ENCODE measurements at places on chromosomes 6 and 20.

DNA sequence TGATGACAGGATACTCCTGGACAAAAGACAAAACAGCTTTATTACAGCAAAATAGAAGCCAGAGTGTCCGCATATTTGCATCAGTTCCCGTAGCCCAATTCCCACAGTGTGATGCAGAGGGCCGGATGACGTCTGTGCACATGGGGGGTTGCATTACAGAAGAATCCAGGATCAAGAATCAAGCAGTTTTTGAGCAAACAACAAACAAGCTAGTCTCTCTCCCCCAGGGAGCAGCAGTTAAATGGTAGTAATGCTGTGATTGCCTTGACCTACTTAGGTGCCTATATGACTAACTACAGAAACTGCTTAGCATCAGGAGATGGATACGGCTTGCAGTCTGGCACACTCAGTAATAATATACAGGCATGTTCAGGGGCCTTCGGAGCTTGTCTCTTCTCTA lies 3.2 kb upstream of the SDHAF4 start:
- peak; percentile 35 for DNase-seq

GRCh38 chr20:36631646-36632045 lies 14.3 kb downstream of the SLA2 start:
- peak; percentile 21 for DNase-seq

GRCh38 chr6:408599-409102 lies 17.1 kb downstream of the IRF4 start:
- peak; percentile 32 for DNase-seq

GRCh38 chr6:101760843-101761621 lies 367.5 kb downstream of the GRIK2 start:
- DNase-seq = peak; percentile 96

GRCh38 chr6:36111526-36111925 lies 18.8 kb upstream of the MAPK13 start:
- DNase-seq = no peak

DNA sequence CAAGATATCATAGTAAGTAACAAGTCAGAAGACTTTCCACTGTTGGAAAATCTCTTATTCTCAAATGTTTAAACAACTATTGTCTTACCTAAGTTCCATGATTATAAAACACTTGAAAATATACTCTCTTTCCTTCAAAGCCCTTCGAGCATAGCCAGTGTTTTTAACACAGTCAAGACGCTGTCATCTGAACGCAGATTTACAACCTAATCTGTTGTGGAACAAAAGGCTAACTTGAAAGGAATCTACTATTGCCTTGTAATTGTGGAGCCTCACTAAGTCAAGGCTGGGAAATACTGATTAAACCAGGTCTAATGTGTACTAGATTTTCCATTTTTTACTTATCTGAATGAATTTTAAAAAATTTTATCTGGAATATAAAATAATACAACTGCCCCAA lies 205.8 kb downstream of the TRDN start:
- no peak for DNase-seq

- DNase-seq = peak; percentile 33
These were observed 101.6 kb downstream of the IBTK start for GRCh38 chr6:82145926-82146452.

- DNase-seq = peak; percentile 52
These were observed 2.1 kb downstream of the SOBP start for GRCh38 chr6:107491760-107492660.

GRCh38 chr6:104325341-104326172 lies 534.2 kb downstream of the HACE1 start:
- peak; percentile 22 for DNase-seq

- no peak for DNase-seq
These were observed 171.1 kb downstream of the KIF6 start for GRCh38 chr6:39553860-39554802.

GRCh38 chr20:51688600-51689244 lies 79.5 kb downstream of the ATP9A start:
- no peak for DNase-seq

GRCh38 chr6:31657406-31658157 lies 1.9 kb downstream of the APOM start:
- DNase-seq = no peak

DNA sequence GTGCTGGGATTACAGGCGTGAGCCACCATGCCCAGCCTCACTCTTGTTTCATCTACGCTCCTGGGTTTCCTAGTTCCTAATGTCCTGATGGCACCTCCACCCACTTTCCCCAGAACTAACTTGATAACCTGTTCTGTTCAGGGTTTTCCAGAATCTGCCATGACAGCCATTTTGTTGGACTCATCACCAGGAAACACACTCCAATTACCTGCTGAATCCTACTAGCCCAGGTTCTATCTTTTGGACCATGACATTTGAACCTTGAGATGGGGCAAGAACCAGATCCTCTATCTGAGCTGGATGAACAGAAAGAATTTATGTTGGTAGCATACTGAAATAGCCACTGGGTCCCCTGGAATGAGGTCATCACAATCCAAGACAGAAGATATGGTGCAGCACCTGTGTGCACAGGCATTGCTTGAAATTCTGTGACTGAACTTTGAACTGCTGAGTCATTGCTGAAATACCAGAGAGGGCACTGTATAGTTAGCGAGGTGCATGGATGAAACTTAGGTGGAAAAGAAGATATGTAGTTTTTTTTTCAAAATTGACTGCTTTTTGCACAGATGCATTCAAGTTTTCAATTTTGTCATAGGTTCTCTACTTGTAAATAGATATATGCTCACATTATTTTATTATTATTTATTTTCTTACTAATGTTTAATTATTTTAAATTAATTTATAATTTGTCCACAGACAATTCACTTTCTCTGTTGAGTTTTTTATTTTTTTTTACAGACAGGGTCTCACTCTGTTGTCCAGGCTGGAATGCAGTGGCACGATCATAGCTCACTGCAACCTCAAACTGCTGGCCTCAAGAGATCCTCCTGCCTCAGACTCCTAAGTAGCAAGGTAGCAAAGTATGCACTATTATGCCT lies 42.8 kb upstream of the TASP1 start:
- no peak for DNase-seq

DNA sequence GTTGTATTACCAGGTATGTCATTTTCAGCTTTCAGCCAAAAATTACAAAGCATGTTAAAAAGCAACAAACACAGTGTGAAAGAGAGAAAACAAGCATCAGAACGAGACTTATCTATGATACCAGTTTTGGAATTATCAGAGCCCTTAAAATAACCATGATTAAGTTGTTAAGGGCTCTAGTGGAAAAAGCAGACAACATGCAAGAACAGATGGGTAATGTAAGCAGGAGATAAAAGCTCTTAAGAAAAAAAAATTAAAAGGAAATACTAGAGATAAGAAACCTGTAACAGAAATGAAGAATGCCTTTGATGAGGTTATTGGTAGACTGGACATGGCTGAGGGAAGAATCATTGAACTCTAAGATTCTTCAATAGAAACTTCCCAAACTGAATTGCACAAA lies 127.5 kb upstream of the SCGN start:
- DNase-seq = no peak

DNA sequence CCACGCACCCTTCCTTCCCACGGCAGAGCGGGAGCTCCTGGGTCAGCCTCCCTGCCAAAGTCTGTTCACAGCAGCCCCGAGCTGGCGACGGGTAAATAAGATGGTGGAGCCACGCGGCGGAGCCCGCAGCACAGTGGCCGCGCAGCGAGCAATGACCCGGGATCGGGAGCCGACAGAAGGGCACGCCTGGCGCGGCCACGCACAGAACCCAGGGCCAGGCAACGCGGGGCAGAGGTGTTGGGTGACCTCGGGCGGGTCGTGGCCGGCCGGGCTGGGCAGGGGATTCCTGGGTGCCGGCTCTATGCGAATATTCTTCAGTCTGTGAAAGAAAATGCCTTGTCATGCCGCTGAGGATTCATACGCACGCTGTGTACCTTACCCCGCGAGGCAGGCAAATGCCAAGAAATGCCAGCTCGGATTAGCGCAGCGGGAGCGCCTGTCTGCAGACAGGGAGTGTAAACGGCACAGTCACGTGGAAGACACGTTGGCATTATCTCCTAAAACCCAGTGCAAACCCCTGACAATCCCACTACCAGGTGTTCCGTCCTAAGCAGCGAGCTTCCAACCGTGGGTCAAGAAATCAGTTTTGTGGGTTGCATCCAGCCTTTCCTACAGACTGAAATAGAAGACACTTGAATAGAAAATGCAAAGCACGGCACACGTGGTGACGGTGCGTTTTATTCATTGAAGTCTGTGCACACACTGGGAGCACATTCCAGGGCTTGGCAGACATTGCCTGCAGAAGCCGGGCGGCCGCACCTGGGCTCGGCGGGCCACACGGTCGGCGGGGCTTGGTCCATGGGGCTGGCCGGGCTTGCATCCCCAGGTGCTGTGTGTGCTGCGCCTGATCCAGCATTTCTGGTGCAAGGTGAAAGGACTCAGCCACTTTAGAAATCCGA lies 18.3 kb downstream of the CHRNA4 start:
- no peak for DNase-seq

DNA sequence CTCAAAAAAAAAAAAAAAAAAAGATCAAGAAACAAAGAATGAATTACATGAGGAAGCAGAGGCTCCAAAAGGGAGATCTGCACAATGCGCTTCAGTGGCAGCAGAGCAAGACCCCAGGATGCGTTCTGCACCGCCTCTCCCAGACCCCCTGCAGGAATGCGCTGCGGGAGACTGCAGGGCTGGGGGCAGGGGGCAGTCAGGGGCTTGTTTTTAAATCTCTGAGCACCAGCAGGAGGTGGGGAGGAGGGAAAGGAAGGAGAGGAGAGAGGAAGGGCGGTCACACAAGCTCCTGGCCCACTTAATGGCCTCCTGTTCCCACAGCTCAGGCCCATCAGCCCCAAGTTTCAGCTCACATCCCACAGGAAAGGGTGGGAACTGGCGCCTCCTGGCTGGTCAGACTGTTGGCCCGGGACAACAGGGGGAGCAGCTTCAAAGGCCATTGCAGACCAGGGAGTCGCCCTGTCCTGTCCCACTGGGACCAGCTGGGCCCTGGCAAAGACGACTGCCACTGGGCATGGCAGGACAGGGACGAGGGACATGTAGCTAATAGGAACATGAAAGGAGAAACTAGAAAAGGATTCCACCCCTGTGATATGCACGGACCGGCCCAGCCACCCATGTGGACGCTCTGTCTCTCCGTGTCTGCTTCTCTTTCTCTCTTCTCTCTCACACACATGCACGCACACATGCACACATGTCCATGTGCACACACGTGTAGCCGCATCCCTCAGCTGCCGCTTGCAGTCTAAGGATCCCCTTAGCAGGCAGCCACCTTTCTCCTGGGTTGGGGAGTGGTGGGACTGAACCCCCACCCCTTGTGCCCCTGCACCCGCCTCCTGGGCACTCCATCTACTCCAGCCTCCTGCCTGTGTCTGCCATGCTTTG lies 34.7 kb downstream of the TFEB start:
- DNase-seq = no peak

- peak; percentile 47 for DNase-seq
These were observed 30.8 kb downstream of the IL20RA start for GRCh38 chr6:137013738-137014602.

DNA sequence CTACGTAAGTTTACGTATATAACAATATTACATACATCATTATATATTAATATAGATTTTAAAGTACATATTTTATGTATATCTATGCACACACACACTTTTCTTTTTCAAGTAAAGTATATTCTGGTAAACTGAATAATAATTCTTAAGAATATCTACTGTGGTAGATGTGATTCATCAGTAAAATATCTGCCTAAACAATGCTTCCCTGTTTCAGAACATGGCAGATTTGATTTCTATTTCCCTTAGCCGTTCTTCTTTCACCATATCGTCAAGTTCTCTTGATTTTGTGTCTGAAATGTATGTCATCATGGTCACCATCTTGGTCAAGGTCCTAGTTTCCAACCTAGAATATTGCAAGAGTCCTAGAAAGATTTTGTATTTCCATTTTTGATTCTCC lies 195.6 kb downstream of the HDGFL1 start:
- DNase-seq = peak; percentile 10

GRCh38 chr6:170475118-170475517 lies 78.0 kb downstream of the PSMB1 start:
- no peak for DNase-seq

DNA sequence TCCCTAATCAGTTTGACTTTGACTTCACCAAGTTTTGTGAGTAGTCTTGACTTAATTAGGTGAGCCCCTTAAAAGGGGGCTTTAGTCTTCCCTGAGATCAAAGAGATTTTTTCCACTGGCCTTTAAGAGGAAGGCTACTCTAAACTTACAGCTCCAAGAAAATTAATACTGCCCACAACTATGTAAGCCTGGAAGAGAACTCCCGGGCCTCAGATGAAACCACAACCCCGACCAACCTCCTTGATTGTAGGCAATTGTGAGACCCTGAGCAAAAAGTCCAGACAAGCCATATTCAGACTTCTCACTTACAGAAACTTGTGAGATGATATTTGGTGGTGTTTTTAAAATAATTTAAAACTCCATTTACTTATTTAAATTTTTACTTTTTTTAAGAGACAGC lies 18.1 kb downstream of the SNX3 start:
- no peak for DNase-seq
